Kasumi-1 (cell line): ENCODE measurements at places on chromosomes 11 and 22.

DNA sequence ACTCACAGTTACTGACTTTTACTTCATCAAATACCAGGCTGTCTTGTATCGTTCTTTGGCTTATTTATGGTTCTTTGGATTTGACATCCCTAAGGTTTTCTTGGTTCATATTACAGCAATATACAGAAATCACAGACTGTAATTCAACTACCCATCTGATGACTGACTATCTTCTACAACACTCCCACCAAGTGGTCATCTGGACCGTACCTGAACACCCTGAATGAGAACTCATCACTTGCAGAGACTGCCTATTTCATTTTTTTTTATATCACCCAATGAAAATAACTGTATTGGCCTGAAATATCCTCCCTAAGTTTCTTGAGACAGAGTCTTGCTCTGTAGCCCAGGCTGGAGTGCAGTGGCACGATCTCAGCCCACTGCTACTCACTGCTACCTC, 9.5 kb upstream of the UPB1 start:
- DNase-seq, result no peak

- no peak for DNase-seq
Observed at GRCh38 chr11:13313005-13313819, 35.6 kb downstream of the BMAL1 start.

GRCh38 chr22:48827904-48828555, 999.6 kb downstream of the BRD1 start:
- no peak for DNase-seq

DNA sequence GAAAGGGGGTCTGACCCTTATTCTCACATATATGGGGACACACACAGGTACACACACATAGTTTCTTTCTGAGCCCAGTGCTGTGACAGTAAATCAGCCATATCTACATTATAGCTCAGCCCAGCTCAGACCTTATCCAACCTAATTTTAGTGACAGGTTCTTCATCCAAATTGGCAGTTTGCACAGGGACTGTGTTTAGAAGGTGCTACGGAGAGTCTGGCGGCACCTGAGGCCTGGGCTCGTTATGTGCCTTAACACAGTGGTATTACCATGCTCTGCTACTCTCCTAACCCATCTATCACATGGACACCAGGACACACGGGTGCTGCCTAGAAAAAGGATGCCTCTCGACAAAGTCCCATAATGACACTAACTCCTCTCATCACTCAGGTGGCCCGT, 109.3 kb downstream of the GALNT18 start:
- no peak for DNase-seq

- DNase-seq, result no peak
Observed at GRCh38 chr11:93717501-93717900, 23.8 kb downstream of the TAF1D start.

GRCh38 chr11:64996710-64997380, at the start of gene BATF2:
BATF2 (minus strand) TSS chr11:64996971; CDS start chr11:64996914, 57 bp downstream.
- DNase-seq, result peak; percentile 13

GRCh38 chr11:72036687-72037086, 38.0 kb downstream of the IL18BP start:
- no peak for DNase-seq

DNA sequence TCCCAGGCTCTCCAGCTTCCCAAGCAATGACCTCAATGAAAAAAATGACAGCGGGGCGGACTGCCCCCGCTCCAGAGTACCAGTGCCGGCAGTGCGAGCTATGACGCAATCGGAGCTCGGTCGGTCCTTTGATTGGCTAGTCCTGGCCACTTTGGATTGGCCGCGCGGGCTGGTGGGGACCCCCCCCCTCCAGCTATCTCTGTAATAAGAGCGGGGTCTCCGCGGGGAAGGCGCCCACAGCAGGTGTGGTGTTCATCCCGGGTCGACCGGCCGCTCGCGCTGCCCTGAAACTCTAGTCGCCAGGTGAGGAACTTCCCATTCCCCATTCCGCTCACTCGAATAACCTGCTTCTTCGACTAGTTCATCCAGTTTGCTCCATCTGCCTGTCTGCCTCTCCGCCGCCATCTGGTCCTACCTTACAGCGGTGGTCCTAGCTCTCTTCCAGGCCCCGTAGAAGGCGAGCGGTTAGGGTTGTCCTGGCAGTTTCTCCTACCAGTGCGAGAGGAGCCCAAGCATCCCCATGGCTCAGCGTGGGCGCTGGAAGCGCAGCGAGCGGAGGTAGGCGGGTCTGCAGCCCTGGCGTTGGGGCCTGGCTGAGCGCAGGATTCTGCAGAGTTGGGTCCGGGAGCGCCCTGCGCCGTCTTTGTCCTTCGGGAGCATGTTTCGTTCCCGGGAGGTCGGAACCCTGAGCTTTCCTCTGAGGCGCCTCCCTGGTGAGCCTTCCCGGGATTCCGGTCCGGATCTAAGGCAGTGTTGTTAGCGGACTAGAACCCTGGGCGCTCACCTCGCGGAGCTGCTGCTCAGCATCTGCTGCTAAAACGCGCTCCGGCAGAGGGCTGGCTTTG, at the start of gene CALCB:
CALCB (plus strand) TSS at position 233 of the 845 bp plus-strand sequence. CDS start 1,126 bp downstream, outside the sequence.
- DNase-seq, result no peak
